Fibroblast of the aortic adventitia (primary cell): ENCODE measurements at places on chromosomes 7 and 10. TPM values are rescaled to one million over a fixed set of nuclear protein-coding genes. Genes with fewer than 3 reads are reported as not detected.

DNA sequence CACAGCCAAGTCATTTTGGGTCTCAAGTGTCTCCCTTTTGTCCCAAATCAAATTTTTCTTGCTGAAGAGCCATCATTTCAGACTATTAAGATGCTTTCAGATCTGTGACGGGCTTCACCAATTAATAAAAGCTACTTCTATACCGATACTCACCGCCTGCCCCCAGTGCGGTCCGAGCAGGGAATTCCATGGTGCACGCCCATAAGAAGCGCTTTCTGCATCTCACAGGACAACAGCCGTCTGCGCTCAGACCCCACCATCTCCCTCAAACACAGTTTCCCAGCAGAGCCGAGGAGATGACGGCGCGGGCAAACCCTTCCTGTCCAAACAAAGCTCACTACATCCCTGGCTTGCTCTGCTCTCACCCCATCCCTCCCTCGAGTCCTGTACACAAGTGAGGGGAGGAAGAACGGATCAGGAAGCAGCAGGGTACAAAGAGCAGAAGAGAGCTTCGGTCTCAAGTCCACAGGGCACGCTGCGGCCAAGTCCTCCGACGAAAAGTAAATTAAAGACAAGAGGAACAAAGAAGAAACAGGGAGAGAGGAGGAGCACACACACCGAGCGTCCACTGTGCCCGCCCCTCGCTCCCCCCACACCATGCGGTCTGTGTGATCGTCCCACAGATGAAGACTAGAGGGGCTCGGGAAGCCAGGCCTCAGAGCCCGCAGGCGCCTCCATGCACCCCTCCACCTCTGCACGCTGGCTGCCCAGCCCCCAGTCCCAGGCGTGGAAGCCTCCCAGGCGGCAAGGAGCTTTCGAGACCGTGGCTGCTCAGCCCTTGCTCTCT, 121.9 kb downstream of the MAD1L1 start:
- peak; percentile 13 for DNase-seq

DNA sequence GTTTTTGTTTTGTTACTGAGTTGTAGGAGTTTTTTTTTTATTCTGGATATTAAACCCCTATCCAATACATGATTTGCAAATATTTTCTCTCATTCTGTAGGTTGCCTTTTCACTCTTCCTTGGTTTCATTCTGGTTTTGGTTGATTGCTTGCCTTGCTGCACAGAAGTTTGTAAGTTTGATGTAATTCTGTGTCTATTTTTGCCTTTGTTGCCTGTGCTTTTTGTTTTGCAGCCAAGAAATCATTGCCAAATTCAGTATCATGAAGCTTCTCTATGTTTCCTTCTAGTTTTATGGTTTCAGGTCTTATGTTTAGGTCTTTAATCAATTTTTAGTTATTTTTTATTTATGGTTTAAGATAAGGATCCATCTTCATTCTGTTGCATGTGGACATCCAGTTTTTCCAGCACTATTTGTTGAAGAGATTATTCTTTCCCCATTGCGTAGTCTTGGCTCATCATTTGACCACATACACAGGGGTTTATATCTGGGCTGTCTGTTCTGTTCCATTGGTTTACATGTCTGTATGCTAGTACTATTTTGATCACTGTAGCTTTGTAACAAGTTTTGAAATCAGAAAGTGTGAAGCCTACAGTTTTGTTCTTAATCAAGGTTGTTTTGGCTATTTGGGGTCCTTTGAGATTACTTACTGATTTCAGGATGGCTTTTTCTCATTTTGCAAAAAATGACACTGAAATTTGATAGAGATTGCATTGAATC, 26.4 kb downstream of the BMPR1A start:
- DNase-seq: peak; percentile 52

DNA sequence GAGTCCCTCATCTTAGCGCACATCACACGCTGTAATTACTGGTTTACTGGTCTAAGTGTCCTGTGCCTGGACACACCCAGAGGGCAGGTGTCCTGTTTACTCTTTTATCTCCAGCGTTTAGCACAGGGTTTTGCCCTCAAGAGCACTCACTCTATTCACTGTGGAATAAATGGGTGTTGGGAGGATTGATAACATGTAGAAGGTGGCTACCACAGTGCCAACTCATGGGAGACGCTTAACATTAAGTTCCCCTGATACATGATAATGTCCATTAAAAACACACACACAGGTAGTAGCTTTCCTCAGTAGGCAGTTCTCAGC, 96.1 kb upstream of the EFCAB10 start:
- no peak for DNase-seq

The UCN3 gene
- not detected in 2 replicates for total RNA-seq

The SMO gene
- 4.2 and 24.1 TPM in 2 replicates for total RNA-seq

DNA sequence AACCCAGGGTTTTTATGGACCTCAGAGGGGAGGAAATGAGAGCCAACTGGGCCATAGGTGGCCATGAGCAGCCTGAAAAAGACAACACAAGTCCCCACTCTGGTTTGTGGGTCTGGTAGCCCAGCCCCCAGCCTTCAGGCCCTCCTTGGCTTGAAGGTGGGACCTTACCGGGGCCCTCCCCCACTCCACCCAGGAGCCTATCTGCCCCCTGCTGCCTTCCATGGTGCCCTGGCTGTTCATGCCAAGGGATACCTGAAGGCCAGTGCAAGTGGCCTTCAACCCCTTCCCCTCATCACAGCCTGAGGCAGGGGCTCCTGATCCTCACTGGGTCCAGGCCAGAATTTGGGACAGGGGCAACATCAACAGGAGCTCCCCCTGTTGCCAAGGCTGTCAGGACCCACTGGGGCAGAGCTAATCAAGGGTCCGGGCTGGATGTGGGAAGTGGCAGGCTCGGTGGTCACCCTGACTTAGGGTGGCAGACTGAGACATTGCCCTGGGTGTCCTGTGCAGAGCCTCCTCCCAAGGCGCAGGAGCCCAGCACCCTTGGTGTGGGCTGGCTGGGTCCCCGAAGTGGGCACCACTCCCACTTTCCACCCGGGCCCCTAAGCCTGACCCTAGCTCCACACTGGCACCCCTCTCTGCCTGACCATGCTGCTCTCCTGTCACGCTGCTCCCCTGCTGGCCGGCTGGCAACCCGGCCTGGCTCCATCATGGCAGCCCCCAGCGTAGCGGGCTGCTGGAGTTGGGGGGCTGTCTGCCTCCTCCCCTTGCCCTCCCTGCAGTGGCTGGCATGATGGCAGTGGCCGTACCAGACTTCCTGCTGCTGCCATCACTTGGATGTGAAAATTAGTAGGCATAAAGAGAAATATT, 6.4 kb downstream of the WDFY4 start:
- DNase-seq: no peak

DNA sequence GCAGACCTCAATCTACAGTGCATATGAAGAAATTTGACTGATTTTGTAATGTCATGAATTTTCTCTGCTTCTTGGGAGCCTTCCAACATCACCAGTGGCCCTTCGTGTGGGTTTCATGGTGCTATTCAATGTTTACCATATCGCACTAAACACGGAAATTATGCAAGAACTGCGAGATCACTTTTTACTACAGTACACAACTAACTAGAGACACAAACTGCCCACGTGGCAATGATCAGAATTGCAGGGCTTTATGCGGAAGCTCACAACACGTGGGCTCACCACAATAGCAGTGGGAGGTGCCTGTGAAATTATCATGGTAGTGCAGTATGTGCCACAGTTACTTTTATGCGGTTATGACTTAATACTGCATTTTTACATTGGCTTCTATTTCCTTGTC, 449.7 kb upstream of the KLF6 start:
- DNase-seq: no peak

GRCh38 chr7:84911077-84911476, 275.8 kb downstream of the SEMA3D start:
- no peak for DNase-seq

The PILRB gene
- 4.4 and 8.1 TPM in 2 replicates for total RNA-seq

DNA sequence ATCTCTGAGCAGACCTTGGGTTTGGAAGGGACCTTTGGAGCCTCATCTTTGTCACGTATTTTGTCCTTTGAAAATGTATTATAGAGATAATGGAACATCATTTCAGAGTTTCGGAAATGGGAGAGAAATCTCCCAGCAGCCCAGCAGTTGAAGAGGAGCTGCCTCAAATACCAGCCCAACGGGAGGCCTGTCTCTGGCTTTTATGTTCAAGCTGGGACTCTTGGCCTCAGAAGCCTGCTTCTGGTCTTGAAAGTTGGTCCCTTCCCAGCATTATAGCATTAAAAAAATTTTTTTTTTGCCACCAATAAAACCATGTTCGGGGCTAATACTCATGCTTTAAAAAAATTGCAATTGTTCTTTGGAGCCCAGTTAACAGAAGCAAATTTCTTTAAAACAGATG, 73.4 kb upstream of the CTBP2 start:
- no peak for DNase-seq

GRCh38 chr7:137628216-137628615, 218.6 kb downstream of the DGKI start:
- peak; percentile 12 for DNase-seq

DNA sequence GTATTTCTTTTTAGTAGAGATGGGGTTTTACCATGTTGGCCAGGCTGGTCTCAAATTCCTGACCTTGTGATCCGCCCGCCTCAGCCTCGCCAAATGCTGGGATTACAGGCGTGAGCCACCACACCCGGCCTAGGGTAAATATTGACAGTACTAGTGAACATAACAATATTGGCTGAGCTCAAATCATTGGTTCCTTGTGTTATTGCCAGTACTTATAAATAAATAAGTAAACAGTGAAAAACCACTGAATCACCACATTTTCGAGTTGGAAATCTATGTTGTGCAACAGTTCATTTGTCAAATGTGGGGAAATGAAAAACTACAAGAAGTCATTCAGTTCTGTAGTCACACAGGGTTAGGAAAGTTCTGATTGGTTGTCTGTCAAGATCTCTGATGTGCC, 15.8 kb downstream of the RPP30 start:
- DNase-seq: no peak

DNA sequence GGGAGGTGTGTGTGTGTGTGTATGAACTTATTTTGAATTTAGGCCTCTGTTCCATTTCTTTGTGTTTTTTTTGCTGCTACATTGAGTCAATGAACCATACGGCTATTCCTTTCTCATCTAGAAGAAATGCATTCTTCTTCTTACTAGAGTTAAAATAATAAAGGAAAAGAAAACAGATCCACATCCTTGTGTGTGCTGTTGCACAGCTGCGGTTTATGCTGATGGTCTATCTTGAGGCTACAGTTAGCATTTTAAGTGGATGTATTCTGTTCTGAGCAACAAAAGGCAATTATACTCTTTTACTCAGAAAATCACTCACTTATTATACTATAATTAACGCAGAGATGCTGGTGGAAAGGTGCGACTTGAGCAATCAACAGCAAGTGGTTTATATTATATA, 615.0 kb upstream of the MBL2 start:
- DNase-seq: no peak

DNA sequence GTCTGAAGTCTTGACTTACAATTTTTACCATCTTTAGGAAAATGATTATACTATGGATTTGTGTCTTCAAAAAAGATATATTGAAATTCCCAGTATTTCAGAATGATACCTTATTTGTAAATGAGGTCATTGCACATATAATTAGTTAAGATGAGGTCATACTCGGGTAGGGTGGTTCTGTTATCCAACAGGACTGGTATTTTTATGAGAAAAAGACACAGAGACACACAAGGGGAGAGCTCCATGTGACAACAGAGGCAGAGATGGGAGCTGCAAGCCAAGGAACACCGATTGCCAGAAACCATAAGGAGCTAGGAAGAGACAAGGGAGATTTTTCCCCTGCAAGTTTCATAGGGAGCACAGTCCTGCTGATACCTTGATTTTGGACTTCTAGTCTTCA, 356.9 kb downstream of the ARL4A start:
- no peak for DNase-seq

DNA sequence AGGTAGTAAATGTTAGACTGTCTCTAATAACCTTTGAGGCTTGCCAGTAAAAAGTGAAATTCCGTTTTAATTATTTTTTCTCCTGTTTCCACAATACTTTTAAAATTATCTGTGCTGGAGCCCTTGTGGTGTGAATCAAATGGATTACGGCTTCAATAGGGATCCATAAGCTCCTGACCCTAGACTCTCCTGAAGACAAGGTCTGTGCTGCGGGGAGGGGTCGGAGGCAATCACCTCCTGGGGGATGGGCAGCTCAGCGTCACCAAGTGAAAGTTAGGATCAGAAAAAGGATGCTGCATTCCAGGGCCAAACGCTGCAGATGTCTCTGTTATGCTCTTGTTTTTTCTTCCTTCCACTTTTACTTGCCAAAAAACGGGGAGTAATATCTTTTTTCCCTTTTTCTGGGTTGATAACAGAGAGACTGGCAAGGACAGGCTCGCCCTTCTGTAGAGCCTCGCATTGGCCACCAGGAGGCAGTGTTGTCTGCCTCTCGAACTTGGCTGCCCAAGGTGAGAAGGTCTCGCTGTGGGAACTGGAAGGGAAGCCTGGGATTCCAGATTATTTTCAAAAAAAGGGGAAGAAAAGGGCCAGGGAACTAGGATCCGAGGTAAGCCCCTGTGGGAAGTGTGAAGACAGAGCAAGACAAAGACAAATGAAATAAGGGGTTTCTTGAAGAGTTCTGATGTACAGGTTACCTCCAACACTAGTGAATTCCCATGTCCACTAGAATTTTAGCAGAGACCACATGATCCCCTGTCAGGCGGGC, 621.9 kb downstream of the ACTR3B start:
- DNase-seq: no peak

The CALCR gene
- total RNA-seq: not detected in 2 replicates

- no peak for DNase-seq
Observed at GRCh38 chr10:117518246-117518645, 24.3 kb upstream of the EMX2 start.

GRCh38 chr7:1050956-1051690, 6.8 kb downstream of the GPR146 start:
- DNase-seq: no peak

DNA sequence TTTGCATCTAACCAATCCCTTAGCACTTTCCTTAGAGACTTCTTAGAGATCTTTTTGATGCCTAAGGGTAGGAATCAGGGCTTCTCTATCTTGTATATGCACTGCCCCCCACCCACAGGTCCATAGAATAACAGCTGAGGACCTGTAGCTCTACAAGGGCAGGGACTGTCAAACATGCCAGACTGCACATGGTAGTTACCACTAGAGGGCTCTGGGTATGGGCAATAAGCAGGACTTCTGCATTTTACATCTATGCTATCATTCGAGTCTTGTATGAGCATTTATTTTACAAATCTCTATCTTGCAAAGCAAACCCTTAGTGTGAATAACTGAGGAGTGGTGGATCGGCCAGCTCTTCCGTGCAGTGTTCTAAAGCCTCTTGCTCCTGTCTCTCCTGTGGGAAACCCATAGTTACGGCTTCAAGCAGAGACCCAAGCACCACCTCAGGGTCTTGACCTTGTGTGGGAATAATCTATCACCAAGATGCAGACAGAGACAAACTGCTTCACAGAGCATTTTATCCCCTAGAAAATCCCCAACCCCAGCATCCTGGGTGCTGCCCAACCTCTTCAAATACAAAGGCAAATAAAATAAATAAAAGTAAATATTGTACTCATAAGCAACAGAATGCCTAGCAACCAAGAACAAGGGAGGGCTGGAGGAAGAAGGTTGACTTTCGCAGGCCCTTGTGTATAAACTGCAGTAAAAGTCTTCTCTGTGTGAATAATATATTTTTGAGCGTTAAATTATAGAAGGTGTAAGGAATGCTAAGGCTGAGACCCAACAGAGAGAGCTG, 219.3 kb downstream of the WDR11 start:
- no peak for DNase-seq

The PRSS37 gene
- not detected in 2 replicates for total RNA-seq

DNA sequence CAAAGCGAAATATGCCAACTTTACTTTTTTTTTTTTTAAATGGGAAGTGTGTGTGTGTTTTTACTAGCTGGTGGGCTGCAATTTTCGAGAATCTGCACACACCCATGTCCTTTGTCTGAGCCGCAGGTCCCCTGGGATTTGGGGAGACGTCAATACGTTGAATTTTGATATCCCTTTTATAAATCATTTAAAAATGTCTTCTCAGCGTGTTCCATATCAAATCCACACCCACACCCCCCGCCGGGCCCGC, 404 bp upstream of the FMC1 start:
- no peak for DNase-seq

The PRF1 gene
- total RNA-seq: not detected in 2 replicates
